Activated naive CD4-positive, alpha-beta T cell treated with anti-CD3 and anti-CD28 coated beads, Interleukin-2, amount 50 U/mL, for 72 hours (primary cell): ENCODE measurements at places on chromosomes 6 and 20.

GRCh38 chr20:676315-676937 is 824 bp upstream of the SCRT2 start:
- DNase-seq = no peak

GRCh38 chr6:157244780-157245179 is 78.5 kb downstream of the TMEM242 start:
- DNase-seq = no peak

DNA sequence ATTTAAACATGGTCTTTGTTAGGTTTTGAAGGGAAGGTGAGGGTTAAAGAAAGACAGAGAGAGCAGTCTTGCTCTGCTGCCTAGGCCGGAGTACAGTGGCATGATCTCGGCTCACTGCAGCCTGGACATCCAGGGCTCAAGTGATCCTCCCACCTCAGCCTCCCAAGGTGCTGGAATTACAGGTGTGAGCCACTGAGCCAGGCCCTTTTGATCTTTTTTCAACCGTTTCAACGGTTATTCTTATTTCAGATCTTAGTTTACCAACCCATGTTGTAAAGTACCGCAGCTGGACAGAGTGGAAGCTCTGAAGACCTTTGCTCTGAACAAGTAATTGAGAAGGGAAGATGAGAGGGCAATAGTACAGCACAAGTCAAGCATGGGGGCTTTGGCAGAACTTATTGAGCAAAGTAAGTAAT is 1.2 kb upstream of the SRPK1 start:
- DNase-seq = no peak

DNA sequence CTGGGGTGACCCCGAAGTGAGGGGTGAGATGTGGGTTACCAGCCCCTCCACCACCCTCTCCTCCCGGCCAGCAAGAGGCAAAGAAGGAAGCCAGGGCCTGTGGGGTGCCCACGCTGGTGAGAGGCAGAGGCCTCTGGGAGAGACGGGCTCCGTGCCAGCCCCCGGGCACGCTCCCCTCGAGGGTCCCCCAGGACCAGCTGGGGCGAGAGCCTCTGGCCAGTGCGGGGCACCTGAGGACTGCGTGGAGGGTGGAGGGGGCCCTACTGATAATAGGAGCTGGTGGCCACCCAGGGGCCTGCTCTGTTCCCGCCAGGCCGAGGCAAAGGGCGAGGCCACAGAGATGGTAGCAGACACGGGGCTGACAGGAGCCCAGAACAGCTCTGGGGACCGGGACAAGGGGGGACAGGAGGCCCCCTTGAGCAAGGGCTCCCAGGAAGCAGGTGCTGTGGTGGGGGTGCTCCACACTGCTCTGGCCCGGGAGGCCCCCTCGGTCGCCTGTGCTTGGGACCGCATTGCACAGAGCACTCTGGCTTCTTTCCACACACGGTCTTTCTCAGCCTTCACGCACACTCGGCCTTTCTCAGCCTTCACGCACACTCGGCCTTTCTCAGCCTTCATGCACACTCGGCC is 226.9 kb downstream of the TTLL2 start:
- DNase-seq = no peak

- DNase-seq = no peak
Observed at GRCh38 chr20:60403105-60403741, 445.0 kb downstream of the CDH26 start.

- DNase-seq = no peak
Observed at GRCh38 chr6:208364-208763, 83.9 kb upstream of the DUSP22 start.

- no peak for DNase-seq
Observed at GRCh38 chr20:24153101-24154040, 164.8 kb upstream of the GGTLC1 start.

DNA sequence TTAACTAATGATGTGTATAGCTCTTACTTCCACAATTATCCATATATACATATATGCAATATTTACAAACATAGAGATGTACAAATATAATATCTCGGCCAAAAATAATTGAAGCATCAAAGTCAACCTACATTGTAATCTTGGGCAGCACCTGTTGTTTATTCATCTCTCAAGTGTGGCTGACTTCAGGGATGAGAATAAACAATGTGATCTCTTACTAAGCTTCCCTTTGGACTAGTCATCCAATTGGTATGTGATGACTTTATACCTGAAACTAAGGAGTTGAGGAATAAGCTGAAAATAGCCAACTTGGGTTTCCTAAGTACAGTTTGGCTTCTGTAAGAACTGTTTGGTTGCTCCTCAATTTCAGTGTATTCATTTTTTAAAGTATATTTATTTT is 256.6 kb downstream of the KHDC1L start:
- no peak for DNase-seq

GRCh38 chr20:51354191-51354768 is 188.2 kb downstream of the NFATC2 start:
- no peak for DNase-seq

DNA sequence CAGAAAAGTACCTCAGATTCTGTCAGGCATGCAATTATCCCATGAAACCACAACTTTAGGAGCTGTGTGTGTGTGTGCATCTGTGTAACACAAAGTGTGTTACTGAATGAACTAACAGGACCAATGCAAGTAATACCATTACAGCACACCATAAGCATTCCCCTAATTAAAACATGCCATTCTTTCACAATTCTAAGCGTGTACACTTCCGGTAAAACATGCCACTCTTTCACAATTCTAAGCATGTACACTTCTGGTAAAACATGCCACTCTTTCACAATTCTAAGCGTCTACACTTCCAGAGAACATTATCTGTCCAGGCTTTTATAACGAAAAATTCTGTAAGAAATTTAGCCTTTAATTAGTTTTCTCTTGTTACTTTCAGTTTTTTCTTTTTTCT is 238.2 kb downstream of the GMDS start:
- DNase-seq = no peak

DNA sequence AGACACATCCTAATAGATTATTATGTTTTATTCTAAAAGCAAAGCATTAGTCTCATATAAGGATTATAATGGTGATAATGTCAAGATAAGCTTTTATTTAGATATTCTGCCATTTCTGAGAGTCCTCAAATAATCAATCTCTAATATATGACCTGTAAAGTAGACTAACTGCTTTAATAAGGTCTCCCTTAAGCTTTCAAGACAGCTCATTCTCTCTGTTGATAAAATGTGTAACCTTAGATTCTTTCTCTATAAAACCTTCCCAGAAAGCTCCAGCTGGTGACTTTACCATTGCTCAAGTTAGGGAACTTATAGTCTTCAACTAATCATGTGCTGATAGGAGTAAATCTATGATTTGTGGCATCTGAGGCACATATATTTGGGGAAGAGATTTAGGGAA is 457.8 kb downstream of the MEI4 start:
- no peak for DNase-seq

GRCh38 chr6:67394254-67394653 is 1240.8 kb upstream of the ADGRB3 start:
- no peak for DNase-seq

DNA sequence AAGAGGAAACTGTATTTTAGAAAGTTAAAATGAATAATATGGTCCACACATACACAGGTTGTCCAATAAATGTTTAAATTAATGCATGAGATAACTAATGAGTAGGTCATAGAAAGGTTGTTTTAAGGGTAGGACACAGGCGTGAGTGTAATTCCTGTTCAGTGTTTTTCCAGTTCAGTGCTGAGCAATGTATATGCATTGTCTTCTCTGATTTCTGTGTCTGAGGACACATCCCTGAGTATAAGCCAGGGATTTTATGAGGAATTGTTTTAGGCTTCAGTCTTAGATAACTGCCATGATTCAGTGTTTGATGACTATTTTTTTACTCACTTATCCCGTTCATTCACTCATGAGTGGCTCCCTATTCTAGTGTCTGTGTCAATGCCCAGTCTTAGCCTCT is 298.5 kb upstream of the TBX18 start:
- DNase-seq = no peak

DNA sequence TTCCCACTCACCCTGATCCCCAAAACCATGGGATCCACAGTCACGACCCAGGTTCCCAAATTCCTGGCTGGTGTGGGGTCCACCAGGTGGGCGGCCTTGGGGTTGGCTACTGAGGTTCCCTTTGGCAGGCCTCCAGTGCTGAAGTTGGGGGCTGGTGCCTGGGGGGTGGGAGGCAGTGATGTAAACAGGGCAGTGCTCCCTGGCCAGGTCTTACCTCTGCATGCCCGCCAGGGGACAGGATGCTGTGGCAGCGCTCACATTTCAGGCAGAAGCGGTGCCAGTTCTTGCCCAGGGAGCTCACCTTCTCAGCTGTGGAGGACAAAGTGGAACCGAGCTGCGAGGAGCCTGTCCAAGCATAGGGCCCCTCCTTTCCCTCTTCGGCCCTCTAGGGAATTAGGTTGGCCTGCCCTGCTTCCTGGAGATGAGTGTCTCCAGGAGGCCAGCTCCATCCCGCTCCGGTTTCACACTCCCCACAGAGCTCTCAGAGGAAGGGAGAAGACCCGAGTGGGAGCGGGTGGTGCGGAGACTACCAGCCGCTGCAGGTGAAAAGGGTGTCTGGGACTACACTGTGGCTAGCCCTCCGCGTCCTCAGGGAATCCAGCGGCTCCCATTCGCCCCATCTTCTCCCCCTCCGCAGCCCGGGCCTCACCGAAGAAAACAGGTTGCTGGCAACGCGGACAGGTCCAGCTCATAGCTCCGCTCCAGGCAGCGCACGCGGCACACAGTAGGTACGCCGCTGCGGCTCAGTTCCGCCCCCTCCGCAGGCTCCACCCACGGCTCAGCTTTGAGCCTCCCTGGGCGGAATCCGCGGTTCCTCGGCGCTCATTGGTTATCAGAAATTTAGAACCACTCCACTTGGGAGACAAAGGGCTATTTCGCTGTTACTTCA is at the start of gene CRIP3:
Gene CRIP3 (minus strand): TSS at position 726 of the 889 bp plus-strand sequence. CDS start 34 bp downstream, at position 692.
- DNase-seq = peak; percentile 75

GRCh38 chr20:50353289-50353961 is 156.8 kb upstream of the PTPN1 start:
- DNase-seq = no peak

- DNase-seq = peak; percentile 86
Observed at GRCh38 chr6:26241033-26241895, 123.7 kb upstream of the BTN3A2 start.

GRCh38 chr6:14123386-14124111 is 6.0 kb downstream of the CD83 start:
- no peak for DNase-seq

- DNase-seq = no peak
Observed at GRCh38 chr20:8986631-8987030, 82.3 kb upstream of the PLCB4 start.

DNA sequence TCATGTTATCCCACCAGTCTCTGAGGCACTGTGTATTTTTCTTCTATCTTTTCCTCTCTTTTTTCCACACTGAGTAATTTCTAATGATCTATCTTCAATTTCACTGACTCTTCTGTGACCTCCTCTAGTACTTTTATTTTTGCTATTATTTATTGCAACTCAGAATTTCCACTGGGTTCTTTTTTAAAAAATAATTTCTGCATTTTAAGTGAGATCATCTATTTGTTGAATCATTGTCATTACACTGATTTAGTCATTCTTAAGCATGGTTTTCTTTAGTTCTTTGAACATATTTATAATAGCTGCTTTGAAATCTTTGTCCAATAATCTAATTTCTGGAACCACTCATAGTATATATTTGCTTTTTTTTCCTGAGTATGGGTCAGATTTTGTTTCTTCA is 96.7 kb upstream of the SLC22A16 start:
- DNase-seq = no peak

GRCh38 chr6:138446821-138447220 is 42.8 kb downstream of the HEBP2 start:
- no peak for DNase-seq

DNA sequence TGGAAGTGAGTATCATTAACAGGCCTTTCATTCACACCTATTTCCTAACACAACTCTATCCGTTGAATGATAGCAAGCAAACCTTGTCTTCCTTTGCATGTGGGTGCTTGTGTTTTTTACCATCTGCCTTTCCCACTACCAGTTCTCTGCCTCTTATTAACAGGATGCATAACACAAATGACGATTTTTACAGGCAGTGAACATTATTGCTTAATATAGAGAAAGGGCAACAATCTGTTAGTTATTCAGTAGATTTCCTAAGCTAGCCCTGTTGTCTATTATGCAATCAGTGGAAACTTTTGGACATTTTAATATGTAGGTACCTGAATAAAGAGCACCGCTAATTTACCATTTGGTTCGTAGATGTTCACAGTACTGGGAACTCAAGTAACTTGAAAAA is 348.8 kb upstream of the PLCB4 start:
- DNase-seq = no peak

GRCh38 chr6:90621581-90621980 is 34.7 kb upstream of the MAP3K7 start:
- no peak for DNase-seq

DNA sequence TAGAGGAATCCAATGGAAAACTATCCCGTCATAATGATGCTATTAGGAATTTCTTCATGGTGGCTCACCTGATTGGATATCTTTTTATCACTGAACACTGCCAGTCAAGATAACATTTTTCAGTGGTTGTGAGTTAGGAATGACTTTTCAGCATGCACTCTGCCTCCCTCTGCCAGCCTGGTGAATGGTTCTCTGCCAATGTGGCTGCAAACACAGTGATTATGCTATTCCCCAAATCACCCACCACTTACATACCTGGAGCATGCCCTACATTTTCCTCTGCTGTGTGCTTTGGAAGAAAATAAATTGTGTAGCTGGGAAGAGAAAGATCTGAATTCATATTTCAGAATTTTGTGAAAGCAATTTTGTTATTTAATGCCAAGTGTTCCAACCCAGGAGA is 102.6 kb upstream of the LAMP5 start:
- DNase-seq = no peak

- DNase-seq = no peak
Observed at GRCh38 chr6:112595841-112596240, 248.7 kb downstream of the RFPL4B start.

- DNase-seq = no peak
Observed at GRCh38 chr6:81895511-81896185, 143.2 kb upstream of the TENT5A start.

GRCh38 chr6:164133095-164133494 is 718.6 kb downstream of the QKI start:
- DNase-seq = no peak

DNA sequence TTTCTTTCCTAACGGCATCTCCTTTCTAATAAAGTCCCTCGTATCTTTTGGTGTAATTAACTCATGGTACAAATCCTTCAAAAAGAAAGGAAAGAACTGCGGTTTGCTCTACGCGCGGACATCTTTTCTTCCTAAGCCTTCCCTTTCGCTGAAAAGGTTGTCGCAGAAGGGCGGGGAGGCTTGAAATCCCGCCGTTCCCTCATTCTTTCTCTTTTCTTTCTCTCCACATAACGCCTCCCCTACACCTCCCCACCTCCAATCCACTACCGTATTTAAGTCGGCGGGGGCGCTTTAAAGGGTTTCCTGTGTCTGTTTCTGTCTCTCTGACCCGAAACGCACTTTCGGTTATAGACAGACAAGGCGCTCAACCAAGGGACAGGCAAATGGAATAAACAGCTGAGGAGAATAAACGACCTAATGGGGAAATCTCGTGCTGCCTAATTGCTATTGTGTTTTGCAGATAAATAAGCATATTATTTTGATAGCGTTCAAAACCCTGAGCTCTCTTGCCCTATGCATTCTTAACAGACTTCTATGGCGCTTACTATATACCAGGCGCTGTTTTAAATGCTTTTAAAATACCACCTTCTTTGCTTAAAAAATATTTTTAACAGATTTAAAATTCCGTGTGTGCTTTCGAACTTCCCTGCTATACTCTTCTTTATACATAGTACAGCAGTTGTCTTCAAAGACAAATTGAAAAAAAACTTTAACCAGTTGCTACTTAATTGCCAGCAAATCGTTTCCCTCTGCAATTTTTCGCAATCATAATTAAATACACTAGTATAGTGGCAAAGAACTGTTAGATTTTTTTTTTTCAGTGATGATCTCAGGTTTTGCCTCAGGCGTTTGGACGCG is 2.5 kb upstream of the HEY2 start:
- no peak for DNase-seq

- DNase-seq = no peak
Observed at GRCh38 chr6:66402873-66403272, 695.8 kb upstream of the EYS start.
